Endodermal cell (in vitro differentiated cells): ENCODE measurements at places on chromosomes 7 and 10. TPM values are rescaled to one million over a fixed set of nuclear protein-coding genes. Genes with fewer than 3 reads are reported as not detected.

GRCh38 chr7:138667535-138668228 lies 33.5 kb downstream of the SVOPL start:
- H3K36me3 ChIP-seq, result no peaks in the 10 kb centered on the region
- no peak overlapping the region for H3K27ac ChIP-seq
- H3K27me3 ChIP-seq, result no peaks in the 10 kb centered on the region
- DNase-seq, result no peak
- peaks cover 4% of the 10 kb centered on the region for H3K4me1 ChIP-seq

SLC39A12 gene
- total RNA-seq, result not detected in 2 replicates

DNA sequence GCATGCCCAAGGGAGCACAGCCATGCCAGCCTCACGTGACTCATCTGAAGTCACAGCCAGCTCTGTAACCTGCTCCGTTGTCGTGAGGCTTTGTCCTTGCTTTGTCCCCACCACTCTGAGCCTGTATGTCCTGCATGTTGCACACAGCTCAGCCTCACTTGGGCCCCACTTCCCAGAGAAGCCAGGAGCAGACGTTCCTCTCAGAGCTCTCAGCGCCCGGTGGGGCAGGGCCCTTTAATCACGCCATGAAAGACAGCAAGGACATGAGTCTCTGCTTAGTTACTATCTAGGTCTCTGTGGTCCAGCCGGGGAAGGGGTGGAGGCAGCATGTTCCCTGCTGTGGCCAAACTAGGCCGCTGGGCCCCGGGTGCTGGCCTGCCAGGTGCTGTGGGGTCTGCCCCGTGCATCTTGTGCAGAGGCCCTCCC lies 127.4 kb upstream of the FAM20C start:
- peak overlapping the region; percentile 57 for H3K27ac ChIP-seq
- H3K4me1 ChIP-seq, result no peaks in the 10 kb centered on the region
- no peaks in the 10 kb centered on the region for H3K27me3 ChIP-seq
- H3K4me3 ChIP-seq, result no peak overlapping the region

DNA sequence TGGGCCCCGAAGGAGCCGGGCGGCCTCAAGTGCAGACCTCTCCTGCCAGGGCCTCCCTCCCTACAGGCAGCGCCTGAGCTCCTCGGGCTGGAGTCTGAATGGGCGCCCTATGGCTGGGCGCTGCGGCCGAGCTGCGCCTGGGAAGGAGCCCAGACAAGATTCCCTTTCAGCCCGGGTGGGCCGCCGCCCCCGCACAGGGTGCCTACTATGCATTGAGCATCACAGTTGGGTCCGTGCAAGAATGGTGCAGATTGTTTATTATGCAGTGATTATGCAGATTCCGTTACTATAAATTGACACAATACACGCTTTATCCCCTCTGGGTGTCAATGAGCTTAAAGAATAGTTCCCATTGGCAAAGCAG lies 77.2 kb upstream of the PDGFA start:
- H3K27ac ChIP-seq, result no peak overlapping the region
- no peaks in the 10 kb centered on the region for H3K36me3 ChIP-seq
- H3K4me1 ChIP-seq, result no peaks in the 10 kb centered on the region
- no peak for DNase-seq

- peaks cover 50% of the 10 kb centered on the region for H3K36me3 ChIP-seq
- H3K4me3 ChIP-seq, result no peak overlapping the region
- DNase-seq, result no peak
- H3K27ac ChIP-seq, result no peak overlapping the region
- H3K4me1 ChIP-seq, result peaks cover 6% of the 10 kb centered on the region
- peaks cover 6% of the 10 kb centered on the region for H3K27me3 ChIP-seq
Measured at GRCh38 chr10:74027702-74028101, 29.8 kb downstream of the VCL start.

DNA sequence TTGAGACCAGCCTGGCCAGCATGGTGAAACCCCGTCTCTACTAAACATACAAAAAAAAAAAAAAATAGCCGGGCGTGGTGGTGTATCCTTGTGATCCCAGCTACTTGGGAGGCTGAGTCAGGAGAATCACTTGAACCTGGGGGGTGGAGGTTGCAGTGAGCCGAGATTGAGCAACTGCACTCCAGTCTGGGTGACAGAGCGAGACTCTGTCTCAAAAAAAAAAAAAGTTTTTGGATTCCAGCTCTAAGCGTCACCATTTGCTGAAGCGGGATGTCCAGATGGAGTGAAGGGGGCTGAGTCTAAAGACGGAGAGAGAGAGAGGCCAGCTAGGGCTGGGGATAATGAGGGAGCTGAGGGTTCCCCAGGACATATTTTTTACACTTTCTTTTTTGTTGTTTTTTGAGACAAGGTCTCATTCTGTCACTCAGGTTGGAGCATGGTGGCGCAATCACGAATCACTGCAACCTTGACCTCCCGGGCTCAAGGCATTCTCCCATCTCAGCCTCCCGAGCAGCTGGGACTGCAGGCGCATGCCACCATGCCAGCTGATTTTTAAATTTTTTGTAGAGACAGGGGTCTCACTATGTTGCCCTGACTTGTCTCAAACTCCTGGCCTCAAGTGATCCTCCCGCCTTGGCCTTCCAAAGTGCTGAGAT lies 9.4 kb upstream of the HK1 start:
- H3K27ac ChIP-seq, result no peak overlapping the region
- H3K36me3 ChIP-seq, result no peaks in the 10 kb centered on the region
- no peaks in the 10 kb centered on the region for H3K27me3 ChIP-seq
- H3K4me3 ChIP-seq, result no peak overlapping the region
- no peaks in the 10 kb centered on the region for H3K4me1 ChIP-seq

DNA sequence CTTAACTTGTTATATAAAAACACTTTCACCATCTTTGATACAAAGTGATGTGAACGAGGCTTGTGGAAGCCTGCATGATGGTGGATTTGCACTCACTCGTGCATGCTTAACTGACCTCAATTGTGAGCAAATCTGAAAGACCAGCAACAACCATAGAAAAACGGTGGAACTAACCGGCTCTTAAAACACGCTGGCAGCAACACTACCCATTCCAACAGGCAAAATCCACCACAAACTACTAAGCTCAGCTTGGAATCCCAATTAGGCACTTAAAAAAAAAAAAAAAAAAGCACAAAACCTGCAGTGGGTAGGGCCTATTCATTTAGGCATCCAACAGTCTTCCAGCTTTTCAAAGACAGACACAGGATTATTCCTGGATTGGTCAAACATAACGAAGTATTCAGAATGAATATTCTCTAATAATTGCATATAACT lies 1.8 kb downstream of the GDI2 start:
- no peaks in the 10 kb centered on the region for H3K27me3 ChIP-seq
- DNase-seq, result no peak
- peaks cover 15% of the 10 kb centered on the region for H3K36me3 ChIP-seq
- H3K4me3 ChIP-seq, result peak overlapping the region; percentile 100

DNA sequence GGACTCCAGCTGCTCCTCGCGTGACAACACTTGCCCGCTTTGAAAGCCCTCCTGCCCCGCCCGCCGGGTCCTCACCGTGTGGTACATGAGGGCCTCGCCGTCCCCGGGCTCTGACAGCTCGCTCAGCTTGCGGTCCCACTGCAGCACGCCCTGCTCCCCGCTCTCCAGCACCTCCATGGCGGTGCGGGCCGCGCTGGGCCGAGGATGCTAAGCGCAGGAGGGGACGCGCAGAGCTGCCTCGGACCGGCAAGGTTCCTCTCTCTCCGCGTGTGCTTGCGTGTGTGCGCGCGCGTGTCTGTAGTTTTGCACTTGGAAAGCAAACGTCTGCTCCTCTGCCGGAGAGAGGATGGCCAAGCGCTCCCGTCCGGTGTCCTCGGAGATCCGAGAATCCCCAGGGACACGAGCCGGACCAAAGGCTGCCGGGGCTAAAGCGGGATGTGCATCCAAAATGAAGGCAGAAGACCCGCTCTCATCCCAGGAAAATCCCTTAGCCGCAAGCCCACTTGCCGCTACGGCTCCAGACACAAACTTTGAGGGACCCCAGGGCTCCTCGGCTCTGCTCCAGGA lies at the start of gene CREB3L2:
TSS of gene CREB3L2 (minus strand) at position 558 of the 567 bp plus-strand sequence. CDS start at position 177, 381 bp downstream.
- peak within 1 kb of the TSS; percentile 95 for H3K4me3 ChIP-seq
- no peaks in the 10 kb centered on the region for H3K27me3 ChIP-seq
- H3K27ac ChIP-seq, result peak within 1 kb of the TSS; percentile 96
- peaks cover 5% of the 10 kb centered on the region for H3K36me3 ChIP-seq

IFIT1B gene
- not detected in 3 replicates for total RNA-seq

ABCB4 gene
- total RNA-seq, result 0.41 and 0.77 TPM in 2 replicates

- no peak overlapping the region for H3K27ac ChIP-seq
- H3K27me3 ChIP-seq, result no peaks in the 10 kb centered on the region
- H3K4me3 ChIP-seq, result no peak overlapping the region
- H3K4me1 ChIP-seq, result peaks cover 12% of the 10 kb centered on the region
- no peak for DNase-seq
Measured at GRCh38 chr7:18762189-18762588, 266.6 kb downstream of the HDAC9 start.
